NCI-H2107 (cell line): ENCODE measurements at places on chromosomes 1 and 21.

DNA sequence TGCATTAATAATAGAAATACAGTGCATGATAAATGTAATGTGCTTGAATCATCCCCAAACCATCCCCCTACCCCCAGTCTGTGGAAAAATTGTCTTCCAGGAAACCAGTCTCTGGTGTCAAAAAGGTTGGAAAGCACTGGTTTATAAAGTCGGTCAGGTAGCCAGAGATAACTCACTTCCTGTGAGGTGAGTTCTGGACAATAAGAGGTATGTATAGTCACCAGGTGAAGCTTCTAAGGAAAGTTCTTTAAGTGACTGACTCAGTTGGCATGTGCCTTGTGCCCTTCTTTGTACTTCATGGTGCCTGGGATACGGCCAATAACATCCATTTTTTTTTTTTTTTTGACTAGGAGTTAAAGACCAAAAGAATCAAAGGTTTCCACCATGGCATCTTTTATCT is 103.7 kb downstream of the GPATCH2 start:
- DNase-seq: no peak

DNA sequence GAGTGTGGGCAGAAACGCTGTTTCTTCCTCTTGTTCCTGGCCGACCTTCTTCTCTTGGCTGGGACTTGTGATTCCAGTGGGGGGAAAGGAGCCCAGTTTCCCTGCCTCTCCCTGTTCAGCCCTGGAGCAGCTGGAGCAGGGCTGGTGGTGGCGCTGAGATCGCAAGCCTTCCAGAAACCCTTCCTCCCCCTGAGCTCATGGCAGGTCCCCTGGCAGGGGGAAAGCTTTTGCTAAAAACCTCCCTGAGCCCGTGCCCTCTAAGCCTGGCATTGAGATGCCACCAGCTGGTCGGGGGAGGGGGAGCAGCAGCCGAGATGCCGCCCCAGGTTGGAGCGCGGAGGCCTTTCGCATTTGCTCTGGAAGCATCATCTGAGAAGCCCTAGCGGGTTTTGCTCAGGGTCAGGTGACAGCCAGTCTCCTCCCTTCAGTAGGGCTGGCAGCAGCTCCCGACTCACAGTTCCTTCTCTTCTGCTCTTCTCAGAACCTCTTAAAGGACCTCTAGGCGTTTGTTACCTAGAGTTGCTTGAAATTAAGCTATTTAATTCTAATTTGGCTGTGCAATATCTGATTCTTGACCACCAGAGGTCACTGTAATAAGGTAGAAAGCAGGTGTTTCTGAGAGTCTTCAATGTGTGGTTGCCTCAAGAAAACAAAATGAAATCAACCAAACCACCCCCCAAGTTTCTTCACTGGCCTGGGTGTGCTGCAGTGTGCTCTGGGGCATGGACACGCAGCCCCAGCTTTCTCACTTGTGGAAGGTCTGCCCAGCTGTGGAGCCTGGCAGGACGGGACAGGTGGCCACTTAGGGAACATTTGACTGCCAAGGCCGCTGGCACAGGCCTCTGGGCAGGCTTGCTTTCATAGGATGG is 257.3 kb downstream of the CAMTA1 start:
- DNase-seq: peak; percentile 1

- DNase-seq: no peak
These were observed 133.9 kb upstream of the IVNS1ABP start for GRCh38 chr1:185450917-185451316.

GRCh38 chr1:111756124-111756513 is 418 bp downstream of the DDX20 start:
- DNase-seq: no peak

DNA sequence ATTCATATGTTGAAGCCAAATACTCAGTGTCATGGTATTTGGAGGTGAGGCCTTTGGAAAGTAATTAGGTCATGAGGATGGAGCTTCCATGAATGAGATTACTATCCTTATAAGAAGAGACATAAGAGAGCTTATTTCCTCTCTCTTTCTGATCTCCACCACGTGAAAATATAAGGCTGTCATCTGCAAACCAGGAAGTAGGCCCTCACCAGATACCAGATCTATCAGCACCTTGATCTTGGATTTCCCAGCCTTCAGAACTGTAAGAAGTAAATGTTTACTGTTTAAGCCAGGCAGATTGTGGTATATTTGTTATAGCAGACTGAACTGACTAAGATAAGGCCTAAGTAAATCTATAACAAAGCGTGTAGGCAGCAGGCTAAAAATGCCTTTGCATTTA is 25.3 kb downstream of the RBM11 start:
- DNase-seq: no peak

DNA sequence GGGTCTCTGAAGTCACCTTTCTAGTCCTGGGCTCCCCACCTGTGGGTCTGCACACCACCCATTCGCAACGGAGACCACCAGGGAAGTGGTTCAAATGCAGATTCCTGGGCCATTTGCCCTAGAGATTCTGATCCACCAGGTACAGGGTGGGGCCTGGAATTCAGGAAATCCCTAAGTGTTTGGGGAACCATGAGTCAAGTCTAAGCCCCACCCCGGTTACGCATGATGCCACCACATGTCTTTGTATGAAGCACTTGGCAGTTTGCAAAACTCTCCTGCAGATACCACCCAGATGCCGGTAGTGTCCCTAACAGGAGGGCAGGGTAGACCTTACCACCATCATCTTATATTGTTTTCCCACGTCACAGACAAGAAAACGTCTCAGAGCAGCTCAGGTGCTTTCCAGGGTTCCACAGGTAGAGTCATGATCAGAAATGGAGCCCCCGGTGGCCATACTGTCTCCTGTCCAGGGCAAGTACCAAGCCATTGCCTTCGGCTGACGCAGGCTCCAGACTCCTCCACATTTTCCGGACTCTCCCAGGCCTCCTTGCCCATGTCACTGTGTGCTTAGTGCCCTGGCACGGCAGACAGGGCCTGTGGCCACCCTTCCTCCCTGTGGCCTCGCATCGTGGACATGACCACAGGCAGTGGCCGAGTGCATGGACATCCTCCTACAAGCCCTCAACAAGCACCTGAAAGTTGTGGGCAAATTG is 89.2 kb upstream of the TMEM51 start:
- DNase-seq: no peak

GRCh38 chr21:36509973-36510664 is 30.2 kb upstream of the CLDN14 start:
- DNase-seq: no peak

DNA sequence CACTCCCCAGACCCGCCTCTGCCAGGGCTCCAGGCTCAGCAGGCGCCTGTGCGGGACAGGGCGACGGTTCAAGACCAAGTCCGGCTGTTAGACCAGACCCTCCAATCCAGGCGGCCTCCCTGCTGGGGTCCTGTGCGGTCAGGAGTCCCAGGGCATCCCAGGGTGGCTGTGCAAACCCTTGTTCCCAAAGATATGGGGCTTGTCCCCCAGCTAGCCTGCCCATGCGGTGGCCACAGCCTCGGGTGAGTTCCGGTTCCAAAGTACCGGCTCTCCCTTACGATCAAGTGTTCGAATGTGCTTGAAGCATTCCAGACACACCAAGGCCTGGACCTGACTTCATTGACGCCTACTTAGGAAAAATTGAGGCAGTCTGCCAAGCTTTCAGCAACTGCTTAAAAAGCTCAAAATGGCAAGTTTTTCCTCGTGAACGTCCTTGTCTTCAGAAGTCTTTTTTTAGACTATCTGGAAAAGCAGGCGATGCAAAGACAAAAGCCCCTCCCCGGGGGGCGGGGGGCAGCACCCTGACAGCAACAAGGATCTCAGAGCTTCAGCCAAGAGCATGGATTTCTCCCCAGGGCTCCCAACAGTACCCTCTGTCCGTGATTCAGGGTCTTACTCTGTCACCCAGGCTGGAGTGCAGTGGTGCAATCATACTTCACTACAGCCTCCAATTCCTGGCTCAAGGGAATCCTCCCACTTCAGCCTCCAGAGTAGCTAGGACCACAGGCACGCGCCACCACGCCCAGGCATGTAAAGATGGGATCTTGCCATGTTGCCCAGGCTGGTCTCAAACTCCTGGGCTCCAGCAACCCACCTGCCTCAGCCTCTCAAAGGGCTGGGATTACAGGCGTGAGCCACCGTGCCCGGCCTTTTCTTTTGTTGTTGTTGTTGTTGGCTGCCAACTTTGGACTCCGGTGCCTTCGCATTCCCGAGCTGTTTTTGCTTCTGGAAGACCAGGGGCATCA is 2.3 kb downstream of the FAAP20 start:
- DNase-seq: no peak

GRCh38 chr1:45995298-45995697 is 137.1 kb downstream of the PIK3R3 start:
- no peak for DNase-seq

DNA sequence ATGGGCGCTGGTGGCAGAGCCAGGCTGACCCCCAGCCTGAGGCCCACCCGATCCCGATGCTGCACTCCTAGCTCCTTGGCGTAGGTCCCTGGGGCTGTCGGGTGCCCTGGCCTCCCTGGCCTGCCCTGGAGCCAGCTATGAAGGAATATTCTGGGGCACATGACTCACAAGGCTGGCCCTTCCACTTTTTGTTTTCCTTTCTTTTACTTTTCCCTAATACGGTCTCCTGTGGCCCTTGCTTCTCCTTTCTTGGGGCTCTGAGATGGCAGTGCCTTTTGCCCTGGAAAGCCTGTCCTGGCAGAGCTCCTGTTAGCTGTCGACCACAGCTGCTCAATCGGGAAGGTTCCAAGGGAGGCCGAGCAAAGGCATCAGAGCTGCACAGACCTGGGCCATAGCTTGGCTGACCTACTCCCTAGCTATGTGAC is 22.1 kb downstream of the ARHGEF10L start:
- no peak for DNase-seq

- no peak for DNase-seq
These were observed 16.5 kb upstream of the ATP6V1G3 start for GRCh38 chr1:198556971-198557370.

GRCh38 chr1:4675454-4676186 is 21.2 kb downstream of the AJAP1 start:
- no peak for DNase-seq
